Fibroblast of skin of left quadriceps (primary cell): ENCODE measurements at places on chromosomes 16 and 17.

GRCh38 chr17:80219763-80220053, 425 bp downstream of the SGSH start:
- DNase-seq = no peak

DNA sequence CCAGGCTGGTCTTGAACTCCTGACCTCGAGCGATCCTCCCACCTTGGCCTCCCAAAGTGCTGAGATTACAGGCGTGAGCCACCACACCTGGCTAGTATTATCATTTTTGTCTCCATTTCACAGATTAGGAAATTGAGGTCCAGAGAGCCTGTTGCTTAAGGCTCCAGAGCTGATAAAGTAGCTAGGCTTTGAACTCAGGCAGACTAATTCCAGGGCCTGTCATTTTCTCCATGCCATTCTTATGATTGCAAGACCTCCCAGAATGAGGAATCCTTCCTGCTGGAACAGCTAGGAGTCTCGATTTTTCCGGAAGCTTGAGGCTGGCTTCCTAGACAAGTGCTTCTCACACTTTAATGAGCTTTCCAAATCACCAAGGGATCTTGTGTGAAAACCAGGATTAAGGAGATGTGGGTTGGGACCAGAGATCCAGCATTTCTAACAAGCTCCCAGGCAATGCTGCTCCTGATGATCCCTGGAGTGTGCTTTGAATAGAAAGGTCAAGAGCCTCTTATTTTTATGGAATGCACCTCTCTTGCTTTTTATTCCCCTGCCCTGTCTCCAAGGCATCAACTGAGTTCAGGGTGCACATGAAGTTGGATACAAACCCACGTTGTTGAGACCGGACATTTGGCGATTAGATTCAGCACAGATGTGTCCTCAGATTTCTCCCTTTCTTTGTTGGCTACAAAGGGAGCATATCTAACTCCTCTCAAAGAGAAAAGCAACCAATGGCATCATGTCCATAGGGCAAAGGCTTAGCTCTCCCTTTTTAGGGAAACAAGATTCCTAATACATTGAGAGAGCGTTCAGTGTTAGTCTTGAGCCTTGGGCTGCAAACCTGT, 40.3 kb upstream of the FAM20A start:
- DNase-seq = no peak

DNA sequence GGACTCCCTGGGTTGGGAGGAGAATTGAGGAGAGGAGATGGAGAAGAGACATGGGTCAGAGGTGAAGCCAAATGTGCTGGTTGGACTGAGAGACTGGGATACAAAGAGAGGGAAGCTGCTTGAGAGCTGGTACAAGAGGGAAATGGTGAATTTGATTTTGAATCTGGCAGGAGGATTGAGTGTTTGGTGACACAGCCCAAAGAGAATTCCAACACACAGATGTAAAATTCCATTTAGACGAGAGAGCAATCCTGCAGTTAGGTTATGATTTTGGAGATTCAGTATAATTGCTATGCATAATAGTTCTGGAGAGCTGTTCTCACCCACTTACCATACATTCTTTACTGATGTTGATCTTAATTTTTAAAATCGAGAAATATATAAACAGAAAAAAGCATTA, 57.7 kb downstream of the HSD17B2 start:
- no peak for DNase-seq

GRCh38 chr17:72219824-72220493, 99.1 kb downstream of the SOX9 start:
- DNase-seq = no peak

DNA sequence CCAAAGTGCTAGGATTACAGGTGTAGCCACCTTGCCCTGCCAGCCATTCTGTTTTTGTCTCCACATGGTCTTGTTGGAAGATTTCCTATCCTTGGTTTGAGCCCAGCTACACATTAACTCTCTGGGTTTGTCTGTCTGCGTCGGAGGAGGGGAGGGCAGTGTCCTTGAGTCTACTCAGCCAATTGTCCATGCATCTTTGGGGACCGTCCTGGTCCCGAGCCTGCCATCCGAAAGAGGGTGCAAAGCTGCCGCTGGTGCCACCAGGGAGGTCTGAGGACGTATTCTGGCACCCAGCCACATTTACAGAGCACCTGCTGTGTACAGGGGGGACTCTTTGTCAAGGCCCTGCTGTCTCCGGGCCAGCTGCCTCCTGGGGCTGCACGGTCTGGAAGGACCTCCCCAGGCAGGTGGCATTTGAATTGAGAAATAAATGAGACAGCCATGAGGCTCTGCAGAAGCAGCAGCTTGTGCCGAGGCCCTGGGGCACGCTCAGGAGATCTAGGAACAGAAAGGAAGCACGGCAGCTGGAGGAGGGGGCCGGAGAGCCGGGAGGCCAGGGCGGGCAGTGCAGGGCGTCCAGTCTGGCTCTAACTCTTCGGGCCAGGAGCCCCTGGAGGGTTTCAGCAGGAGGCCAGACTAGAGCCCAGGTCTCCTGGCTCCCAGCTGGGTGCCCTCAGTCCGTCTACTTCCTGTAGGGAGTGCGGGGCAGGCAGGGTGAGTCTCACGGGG, 1.5 kb downstream of the CYBA start:
- no peak for DNase-seq
